Endothelial cell (in vitro differentiated cells): ENCODE measurements at places on chromosomes 16 and 17. TPM values are rescaled to one million over a fixed set of nuclear protein-coding genes. Genes with fewer than 3 reads are reported as not detected.

SAMD14 gene
- 82.0 TPM for total RNA-seq

SNX20 gene
- not detected for total RNA-seq

RPS15A gene
- 1,627 TPM for total RNA-seq

CXCL16 gene
- total RNA-seq, result 0.13 TPM

PRSS53 gene
- 1.8 TPM for total RNA-seq

SLC13A2 gene
- total RNA-seq, result not detected

HS3ST3B1 gene
- total RNA-seq, result 8.5 TPM

HSD17B1 gene
- 0.64 TPM for total RNA-seq

UNKL gene
- total RNA-seq, result 30.3 TPM

TBX6 gene
- 2.6 TPM for total RNA-seq

CLEC16A gene
- total RNA-seq, result 58.1 TPM

LIMD2 gene
- total RNA-seq, result 132 TPM

GCGR gene
- not detected for total RNA-seq

GPRC5B gene
- 140 TPM for total RNA-seq
